ENCODE measurements at places on chromosomes 13 and 19. TPM values are rescaled to one million over a fixed set of nuclear protein-coding genes. Genes with fewer than 3 reads are reported as not detected.

The ZNF653 gene
- 8.3 TPM for total RNA-seq

The FFAR3 gene
- total RNA-seq: not detected

The IGSF23 gene
- total RNA-seq: not detected

The KIR2DL4 gene
- total RNA-seq: not detected

The C19orf81 gene
- total RNA-seq: not detected

The PCP2 gene
- not detected for total RNA-seq

The RASAL3 gene
- not detected for total RNA-seq

All from bronchial epithelial cell (primary cell).